ENCODE measurements at places on chromosomes 4 and X.

DNA sequence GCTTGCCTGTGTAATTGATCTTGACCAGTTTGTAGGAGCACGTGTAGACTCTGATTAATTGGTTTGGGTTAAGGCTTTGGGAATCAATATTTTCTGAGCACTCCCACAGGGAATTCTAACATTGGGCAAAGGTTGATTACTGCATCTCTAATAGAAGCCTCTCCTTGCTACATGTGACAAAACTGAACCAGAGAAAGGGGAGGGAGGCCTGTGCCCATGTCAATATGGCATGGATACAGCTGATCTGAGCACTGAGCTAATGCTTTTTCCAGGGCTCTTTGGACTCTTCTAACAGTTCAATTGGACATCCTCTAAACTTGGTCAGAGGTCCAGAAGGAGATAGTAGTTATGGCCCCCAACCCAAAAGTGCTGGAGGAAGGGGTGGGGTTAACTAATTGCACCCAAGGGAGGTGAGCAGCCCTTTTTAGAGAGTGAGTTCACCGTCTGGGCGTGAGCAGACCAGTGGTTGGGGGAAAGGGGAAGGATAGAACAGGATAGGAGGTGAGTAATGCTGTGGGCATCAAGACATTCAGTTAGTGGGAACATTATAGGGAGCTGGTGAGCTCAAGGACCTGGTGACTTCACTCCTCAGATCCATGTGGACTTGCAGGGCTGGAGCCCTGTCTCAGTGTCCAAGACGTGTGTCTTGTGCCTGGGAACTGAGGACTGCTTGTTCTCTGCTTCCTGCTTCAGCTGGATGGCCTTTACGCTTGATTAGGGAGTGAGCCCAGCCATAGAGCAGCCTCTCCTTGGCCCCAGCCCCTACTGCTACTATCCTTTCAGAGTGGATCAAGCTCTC is 22.8 kb downstream of the MSN start:
- DNase-seq = no peak

- no peak for DNase-seq
These were observed 16.2 kb upstream of the WDR19 start for GRCh38 chr4:39166177-39166576.

DNA sequence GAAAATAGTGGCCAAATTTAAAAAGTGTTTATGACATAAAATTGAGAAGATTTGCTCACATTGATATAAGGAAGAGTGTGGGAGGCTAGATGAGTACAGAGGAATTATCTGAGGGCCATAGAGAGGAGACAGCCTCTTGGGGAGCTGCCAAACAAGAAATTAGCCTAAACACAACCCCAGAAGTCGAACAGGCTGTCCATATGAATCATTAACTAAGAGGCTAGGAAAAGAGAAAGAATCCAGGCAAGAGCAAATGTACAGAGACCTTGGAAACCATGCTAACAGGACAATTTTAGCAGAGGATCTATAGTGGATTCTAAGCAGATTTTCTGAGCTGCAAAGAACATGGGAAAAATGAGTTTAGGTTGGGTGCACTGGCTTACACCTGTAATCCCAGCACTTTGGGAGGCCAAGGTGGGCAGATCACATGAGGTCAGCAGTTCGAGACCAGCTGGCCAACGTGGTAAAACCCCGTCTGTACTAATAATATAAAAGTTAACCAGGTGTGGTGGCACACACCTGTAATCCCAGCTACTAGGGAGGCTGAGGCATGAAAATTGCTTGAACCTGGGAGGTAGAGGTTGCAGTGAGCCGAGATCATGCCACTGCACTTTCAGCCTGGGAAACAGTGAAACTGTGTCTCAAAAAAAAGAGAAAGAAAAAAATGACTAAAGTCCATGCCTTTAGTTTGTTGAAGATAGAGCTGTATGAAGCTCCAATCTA is 76.1 kb downstream of the NWD2 start:
- no peak for DNase-seq

GRCh38 chr4:107037199-107037584 is 1.1 kb upstream of the DKK2 start:
- DNase-seq = no peak

DNA sequence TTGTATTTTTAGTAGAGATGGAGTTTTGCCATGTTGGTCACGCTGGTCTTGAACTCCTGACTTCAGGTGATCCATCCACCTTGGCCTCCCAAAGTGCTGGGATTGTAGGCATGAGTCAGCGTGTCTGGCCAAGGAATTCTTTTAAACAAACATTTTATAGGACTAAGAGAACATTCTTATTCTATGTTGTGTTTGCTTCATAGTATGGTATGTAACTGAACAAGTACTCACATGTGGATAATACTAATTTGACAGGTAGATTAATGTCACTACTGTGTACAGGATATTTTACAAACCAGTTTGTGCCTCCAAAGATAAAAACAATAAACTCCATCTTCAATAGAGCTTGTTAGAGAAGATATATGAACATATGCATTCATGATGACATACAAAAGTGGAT is 1353.4 kb downstream of the PCDH7 start:
- no peak for DNase-seq

DNA sequence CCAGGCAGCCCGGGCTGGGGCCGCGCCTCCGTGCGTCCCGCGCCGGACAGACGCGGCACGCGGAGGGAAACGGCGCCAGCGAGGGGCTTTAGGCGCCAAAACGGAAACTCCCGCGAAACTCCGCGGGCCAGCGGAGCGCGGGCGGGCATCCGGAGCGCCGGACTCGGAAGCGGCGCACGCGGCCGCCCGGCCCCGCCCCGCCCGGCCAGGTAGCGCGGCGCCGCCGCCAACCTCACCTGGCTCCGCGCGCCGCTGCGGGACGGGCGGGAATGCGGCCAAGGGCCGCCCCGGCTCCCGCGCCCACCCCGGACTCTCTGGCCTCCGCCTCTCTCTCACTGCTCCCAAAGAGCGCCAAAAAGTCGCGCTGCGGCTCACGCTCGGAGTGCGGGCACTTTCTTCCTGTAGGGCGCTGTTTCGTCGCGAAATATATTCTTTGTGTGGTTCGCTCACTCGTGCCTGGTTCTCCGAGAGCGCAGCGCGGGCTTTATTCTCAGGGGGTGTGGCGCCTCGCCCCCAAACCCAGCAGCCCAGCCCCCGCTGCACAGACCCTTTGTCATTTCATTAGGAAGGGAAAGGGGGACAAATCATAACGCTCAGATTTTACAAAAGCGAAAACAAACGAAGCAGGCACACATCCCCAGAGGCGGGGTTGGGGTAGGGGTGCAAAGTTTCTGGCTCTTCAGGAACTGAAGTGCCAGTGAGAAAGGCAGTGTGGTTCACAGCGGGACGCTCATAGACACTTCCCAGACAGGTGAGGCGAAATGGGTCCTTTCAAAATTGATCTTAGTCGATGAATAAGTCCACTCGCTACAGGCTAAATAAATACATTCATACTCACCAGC is 961 bp upstream of the MBNL3 start:
- DNase-seq = no peak

DNA sequence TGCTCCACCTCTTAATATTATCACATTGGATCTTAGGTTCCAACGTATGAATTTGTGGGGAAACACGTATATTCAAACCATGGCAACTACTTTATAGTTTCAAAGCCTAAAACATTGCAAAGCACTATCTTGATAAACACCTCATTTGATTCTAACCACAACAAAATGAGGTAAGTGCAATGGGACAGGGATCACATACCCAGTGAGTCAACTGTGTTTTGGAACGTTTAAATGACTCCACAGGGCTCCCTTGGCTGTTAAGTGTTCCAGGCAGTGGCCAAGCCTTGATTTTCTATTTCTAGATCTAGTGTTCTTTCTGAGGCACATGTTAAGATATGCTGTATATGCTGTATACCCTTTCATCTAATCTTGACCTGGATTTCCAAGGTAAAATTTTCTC is 54.5 kb upstream of the C1QTNF7 start:
- no peak for DNase-seq

- peak; percentile 83 for DNase-seq
These were observed 34.4 kb downstream of the SLAIN2 start for GRCh38 chr4:48375651-48376304.

DNA sequence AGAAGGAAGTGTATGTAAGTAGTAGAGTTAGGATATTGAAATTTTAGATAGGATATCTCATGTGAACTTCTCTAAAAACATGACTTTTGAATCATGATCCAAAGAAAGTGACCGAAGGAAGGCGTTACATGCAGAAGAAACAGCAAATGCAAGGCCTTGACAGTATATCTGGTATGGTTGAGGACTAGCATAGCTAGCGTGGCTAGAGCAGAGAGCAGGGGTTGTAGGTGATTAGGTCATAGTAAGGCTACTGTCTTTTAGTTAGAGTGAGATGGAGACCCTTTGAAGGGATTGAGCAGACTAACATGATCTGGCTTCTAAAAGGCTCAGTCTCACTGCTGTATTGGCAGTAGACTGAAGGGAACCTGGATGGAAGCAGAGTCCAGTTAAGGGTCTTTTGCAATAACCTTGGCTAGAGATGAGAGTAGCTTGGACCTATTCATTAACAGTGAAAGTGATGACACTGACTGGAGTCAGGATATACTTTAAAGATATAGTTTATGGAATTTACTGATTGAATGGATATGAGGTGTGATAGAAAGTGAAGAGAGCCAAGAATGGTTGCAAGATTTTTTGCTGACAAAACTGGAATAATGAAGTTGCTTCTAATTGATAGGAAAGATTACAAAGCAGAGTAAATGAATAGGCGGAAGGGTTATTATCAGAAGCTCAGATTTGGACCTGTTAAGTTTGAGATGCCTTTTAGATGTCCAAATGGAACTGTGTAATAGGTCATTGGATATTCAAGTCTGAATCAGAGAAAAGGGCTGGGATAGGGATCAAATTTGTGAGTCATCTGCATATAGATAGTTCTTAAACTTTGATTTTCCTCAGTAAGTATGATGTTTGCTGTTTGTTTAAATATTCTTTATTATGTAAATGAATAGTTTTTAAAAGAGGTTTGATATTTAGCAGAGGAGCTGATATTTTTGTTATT is 59.8 kb downstream of the MRPL1 start:
- DNase-seq = peak; percentile 33

GRCh38 chr4:46975812-46976553 is 17.4 kb downstream of the GABRA4 start:
- no peak for DNase-seq

DNA sequence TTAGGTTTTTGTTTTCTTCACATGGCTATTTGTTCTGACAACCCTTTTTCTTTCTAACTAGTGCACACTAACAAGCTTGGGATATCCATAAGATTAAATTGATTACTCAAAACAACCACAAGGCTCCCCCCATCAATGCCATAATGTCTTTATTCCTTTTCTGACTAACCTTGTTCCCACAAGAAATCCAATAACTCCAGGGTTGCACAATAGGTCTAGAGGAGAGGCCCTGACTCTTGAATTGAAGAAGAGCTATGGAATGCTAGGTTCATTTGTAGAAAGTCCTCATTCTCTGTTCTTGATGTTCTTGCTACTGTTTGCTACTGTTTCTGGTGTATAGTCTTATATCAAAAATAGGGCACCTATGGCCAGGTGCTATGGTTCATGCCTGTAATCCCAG is 71.0 kb downstream of the PRRG1 start:
- DNase-seq = no peak

DNA sequence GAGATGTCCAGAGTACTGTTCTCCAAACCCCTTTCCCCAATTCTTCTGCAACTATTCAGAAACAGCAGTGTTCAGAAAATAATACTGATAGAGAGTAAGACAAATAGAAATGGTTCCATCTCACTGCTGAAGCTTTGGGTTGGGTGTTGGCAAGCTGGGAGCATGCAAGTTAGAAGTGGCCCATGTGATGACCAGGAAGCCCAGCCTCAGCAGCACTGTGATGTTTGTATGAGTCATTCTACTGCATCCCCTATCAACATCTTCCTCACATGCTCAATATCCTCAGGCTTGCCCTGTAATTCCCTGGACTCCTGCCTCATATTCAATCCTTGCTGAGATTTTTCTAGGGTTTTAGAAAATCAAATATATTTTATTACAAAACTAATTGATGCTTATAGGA is 96.5 kb downstream of the CHRDL1 start:
- no peak for DNase-seq

DNA sequence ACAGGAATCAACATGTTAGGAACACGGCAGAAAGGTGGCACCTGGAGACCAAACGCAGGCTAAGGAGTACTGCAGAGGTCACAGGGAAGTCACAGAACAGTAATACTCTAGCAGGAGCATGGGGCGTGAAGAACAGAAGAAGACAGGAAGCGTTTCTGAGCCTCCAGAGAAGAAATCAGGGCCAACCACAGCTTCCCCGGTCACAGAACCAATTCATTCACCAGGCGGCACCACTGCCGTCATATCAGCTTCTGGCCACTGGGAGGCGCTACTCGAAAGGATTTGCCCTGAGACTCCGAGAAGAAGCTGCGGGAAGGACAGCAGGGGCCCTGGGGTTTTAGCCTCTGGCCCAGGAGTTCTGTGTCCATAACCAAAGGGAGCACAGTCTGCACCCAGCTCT is 78.0 kb upstream of the DRD5 start:
- DNase-seq = no peak

- no peak for DNase-seq
These were observed 3.8 kb upstream of the CITED1 start for GRCh38 chrX:72309297-72310071.

Measured in fibroblast of the conjunctiva (primary cell).